B cell (primary cell): ENCODE measurements at places on chromosomes 12 and 14. TPM values are rescaled to one million over a fixed set of nuclear protein-coding genes. Genes with fewer than 3 reads are reported as not detected.

The PIANP gene
- total RNA-seq, result 0.51 and 0.54 TPM in 2 replicates

- no peak overlapping the region for H3K4me3 ChIP-seq
- H3K27ac ChIP-seq, result no peak overlapping the region
- H3K36me3 ChIP-seq, result no peaks in the 10 kb centered on the region
- DNase-seq, result no peak
Observed at GRCh38 chr12:78407722-78408121, 456.9 kb upstream of the SYT1 start.

DNA sequence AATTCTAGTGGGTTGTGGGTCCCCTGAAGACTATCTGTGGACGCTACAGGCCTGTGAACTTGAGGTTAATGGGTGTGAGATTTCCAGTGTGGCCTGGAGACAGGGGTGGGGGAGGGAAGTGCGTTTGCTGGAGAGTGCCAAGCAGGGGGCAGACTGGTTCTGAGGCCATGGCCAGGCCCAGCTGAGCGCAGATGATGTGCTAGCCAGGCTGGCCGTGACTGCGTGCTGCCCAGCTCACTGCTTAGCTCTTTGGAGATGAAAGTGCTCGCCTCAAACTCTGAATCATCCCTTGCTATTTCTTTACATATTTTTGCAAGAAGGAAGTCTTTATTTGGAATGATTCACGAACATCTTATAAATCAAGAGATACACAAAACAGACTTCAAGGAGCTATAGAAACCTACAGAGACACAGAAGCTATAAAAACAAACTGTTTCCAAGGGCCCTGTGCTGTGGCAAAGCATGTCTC is 75.2 kb upstream of the PLEKHG3 start:
- H3K36me3 ChIP-seq, result no peaks in the 10 kb centered on the region
- no peak for DNase-seq
- H3K27me3 ChIP-seq, result peaks cover 2% of the 10 kb centered on the region
- no peak overlapping the region for H3K4me3 ChIP-seq

- H3K27ac ChIP-seq, result no peak overlapping the region
- H3K4me1 ChIP-seq, result peaks cover 19% of the 10 kb centered on the region
- DNase-seq, result peak; percentile 60
- H3K36me3 ChIP-seq, result no peaks in the 10 kb centered on the region
- no peak overlapping the region for H3K4me3 ChIP-seq
Observed at GRCh38 chr14:61444215-61444768, 122.9 kb downstream of the PRKCH start.

DNA sequence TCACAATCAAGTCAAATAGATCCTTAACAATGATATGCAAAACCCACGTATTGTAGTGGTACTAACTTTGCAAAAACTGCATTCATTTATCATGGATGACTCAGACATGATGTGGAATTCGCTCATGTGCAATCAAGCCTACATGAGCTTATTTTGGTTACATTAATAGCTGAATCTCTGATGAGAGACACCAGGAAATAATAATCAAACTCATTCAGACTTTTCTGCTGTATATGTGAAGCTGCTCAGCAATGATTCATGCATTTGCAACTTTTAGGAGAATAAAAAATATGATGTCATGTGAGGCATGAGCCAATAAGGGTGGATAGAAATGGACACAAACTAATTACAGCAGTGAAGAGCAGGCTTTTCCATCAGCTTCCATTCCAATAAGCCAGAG is 1075.8 kb upstream of the TMEM132C start:
- DNase-seq, result no peak
- H3K27ac ChIP-seq, result no peak overlapping the region
- H3K4me1 ChIP-seq, result no peaks in the 10 kb centered on the region
- no peaks in the 10 kb centered on the region for H3K27me3 ChIP-seq
- H3K4me3 ChIP-seq, result no peak overlapping the region
- no peaks in the 10 kb centered on the region for H3K36me3 ChIP-seq
